ENCODE measurements at places on chromosomes 5 and 9.

- DNase-seq: peak; percentile 2
These were observed 22.9 kb upstream of the CMYA5 start for GRCh38 chr5:79666758-79667157.

DNA sequence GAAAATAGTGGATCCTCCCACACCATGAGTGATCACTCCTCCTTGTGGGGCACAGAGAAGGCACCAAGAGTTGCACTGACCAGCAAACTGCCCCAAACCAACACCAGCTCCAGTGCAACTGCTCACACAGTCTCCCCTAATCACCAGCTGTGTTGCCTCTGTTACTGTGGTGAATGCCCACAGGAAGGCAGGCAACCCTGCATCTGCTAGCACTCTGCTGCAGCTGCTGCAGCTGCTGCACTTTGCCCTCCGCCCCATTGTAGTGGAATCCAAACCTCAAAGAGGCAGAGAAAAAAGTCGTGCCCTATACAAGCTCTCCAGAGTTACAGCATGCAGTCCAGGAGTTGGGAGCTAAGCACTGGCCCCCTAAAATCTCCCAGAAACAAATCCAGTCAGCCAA, 339.6 kb downstream of the TRIM36 start:
- no peak for DNase-seq

DNA sequence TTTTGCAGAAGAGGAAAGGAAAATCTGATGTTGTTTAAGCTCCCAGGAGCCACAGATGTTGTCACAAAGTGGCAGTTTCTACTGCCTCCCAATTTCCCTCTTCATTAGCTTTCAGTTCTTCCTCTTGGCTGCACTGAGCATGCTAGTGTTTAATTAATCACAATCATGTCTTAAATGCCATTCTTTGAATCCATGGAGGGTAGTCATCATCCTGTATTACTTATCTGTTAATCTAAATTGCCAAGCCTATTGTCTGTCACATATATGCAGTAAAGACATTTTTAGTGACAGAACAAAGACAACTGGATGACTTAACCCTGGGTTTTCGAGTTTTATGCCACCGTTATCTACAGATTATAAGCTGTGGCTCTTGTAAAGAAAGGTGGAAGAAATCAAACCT, 14.7 kb downstream of the KLHL9 start:
- DNase-seq: peak; percentile 30

DNA sequence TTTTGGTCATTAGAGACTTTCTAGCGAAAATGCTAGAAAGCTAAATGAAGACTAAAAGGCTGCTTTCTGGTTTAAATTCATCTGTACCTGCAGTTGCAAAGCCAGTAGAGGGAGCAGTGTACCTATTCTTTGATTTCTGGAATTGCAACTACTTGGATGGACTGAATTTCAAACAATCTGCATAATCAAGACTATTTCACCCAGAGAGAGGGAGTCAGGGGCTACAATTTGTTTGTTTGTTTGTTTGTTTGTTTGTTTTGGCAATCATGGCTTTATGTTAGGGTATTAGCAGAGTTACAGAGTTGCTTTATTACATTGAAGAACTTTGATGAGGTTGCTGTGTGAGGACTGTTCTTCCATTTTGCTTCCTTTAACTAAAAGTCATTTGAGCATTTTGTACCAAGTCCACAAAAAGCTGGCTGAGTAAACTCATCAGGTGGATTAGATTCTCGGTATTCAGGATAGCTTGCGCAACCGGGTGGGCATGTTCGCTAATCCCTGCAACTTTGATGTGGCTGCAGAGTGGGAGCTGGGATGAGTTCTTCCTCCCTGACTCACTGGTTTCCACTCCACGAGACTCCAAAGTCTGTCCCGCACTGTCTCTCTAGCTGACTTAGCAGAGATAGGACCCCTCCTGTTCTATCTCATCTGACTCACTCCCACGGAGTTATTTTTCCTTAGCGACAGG, 80.0 kb upstream of the TUT7 start:
- DNase-seq: peak; percentile 61

- DNase-seq: peak; percentile 59
These were observed 5.8 kb downstream of the TMEM268 start for GRCh38 chr9:114616684-114617520.

GRCh38 chr9:134055981-134056461, 11.8 kb downstream of the BRD3 start:
- no peak for DNase-seq

GRCh38 chr5:96851312-96852062, 24.8 kb upstream of the ERAP2 start:
- DNase-seq: peak; percentile 45

- no peak for DNase-seq
These were observed 559.8 kb upstream of the TYRP1 start for GRCh38 chr9:12133416-12133815.

GRCh38 chr5:170597109-170597751, 93.4 kb downstream of the KCNIP1 start:
- peak; percentile 82 for DNase-seq

GRCh38 chr5:169941542-169941941, 38.8 kb downstream of the INSYN2B start:
- DNase-seq: no peak

- no peak for DNase-seq
These were observed 59.6 kb upstream of the NFIL3 start for GRCh38 chr9:91483189-91483691.

- no peak for DNase-seq
These were observed 30.8 kb downstream of the COL15A1 start for GRCh38 chr9:98974554-98974953.

DNA sequence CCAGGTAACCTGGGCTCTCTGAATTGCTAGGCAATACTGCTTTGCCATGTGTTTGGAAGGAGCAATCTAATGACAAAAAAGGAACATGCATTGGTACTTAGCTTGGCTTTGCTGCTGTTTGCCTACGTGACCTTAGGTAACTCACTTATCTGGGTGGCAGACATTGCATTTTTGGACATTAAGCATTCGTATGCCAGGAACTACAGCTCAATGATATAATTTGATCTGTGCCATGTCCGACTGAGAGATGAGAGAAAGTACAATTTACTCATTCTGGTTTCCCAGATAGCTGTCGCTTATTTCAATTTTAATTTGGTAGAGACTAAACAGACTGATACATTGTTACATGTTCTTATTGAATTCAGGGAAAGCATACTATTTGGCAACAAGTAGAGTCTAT, 63.2 kb upstream of the FRRS1L start:
- no peak for DNase-seq

DNA sequence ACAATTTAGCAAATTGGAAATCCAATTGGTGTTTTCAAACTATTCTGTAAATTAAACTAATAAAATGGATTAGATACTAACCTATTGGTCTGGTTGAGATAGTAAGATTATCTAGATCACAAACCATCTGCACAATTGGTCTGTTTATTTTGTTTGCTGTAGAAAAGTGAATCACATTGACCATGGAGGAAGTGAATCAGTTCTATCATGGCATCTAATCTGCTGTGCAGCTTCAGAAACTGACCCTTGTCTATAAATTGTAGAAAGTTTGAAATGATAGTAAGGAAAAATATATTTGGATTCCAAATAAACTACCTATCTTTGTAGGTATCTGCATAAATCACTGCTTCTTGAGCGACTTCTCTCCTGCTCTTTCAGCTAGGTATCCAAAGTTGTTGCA, 1865.4 kb downstream of the MAT2B start:
- DNase-seq: no peak

- no peak for DNase-seq
These were observed 2.5 kb upstream of the ZMYND19 start for GRCh38 chr9:137592767-137593166.

DNA sequence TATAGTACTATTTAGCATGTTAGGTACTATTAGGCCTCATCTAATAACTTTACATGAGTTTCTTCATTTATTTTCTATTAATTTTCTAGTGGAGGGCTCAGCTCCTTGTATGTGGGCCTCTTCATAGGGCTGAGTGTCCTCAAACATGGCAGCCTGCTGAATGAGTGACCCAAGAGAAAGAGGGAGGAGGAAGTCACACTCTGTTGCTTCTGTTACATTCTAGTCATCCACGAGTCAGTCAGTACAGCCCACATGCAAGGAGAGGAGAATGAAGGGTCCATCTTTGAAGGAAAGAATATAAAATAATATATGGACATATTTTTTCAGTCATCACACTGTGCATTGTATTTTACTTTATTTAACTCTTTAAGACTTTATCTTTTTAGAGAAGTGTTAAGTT, 66.6 kb upstream of the NR3C1 start:
- no peak for DNase-seq

GRCh38 chr5:92951746-92952145, 629.3 kb downstream of the NR2F1-AS1 start:
- DNase-seq: no peak

- DNase-seq: no peak
These were observed 64.1 kb upstream of the TYRP1 start for GRCh38 chr9:12629067-12629466.

GRCh38 chr5:74167206-74167929, 473.2 kb downstream of the ENC1 start:
- DNase-seq: no peak

DNA sequence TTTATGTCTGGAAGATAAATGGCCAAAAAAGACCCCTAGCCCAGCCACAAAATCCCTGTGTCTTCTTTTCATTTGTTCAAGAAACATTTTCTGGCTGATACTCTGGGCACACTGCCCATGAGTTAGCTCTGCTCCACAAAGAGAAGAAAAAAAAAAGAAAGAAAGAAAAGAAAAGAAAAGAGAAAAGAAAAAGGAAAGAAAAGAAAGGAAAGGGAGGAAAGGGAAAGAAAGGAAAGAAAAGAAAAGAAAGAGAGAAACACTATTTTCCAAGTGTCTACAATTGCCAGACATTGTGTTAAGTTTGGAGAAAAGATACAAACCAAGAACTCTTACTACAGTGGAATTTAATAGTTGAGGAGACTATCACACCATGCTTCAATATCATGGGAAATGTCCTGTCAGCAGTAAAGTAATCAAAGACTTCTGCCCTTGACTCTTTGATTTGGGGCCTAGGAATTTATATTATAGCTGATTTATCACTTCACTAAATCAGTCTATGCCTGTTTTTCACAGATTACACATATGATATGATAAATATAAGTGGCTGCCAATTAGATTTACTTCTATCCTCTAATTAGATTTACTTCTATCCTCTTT, 3.0 kb downstream of the TRMO start:
- DNase-seq: no peak

DNA sequence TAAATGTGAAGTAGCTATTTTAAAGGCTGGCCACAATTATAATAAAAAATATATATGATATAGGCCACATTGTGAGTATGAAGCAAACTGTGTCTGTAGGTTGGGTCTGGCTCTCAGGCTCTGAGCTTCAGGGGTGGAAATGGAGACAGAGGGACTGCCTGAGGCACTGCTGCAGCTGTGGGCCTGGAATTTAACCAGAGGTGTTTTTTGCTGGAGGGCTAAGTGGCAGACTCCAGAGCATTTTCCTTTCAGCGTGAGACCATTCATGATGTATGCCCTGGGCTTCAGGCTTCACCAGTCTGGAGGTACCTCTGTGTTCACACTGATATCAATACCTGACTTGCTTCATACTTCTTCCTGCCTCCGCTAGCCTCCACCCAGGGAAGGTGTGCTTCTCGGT, 64.9 kb upstream of the IL12B start:
- no peak for DNase-seq

GRCh38 chr5:55894135-55894534, 43.0 kb downstream of the IL31RA start:
- no peak for DNase-seq

DNA sequence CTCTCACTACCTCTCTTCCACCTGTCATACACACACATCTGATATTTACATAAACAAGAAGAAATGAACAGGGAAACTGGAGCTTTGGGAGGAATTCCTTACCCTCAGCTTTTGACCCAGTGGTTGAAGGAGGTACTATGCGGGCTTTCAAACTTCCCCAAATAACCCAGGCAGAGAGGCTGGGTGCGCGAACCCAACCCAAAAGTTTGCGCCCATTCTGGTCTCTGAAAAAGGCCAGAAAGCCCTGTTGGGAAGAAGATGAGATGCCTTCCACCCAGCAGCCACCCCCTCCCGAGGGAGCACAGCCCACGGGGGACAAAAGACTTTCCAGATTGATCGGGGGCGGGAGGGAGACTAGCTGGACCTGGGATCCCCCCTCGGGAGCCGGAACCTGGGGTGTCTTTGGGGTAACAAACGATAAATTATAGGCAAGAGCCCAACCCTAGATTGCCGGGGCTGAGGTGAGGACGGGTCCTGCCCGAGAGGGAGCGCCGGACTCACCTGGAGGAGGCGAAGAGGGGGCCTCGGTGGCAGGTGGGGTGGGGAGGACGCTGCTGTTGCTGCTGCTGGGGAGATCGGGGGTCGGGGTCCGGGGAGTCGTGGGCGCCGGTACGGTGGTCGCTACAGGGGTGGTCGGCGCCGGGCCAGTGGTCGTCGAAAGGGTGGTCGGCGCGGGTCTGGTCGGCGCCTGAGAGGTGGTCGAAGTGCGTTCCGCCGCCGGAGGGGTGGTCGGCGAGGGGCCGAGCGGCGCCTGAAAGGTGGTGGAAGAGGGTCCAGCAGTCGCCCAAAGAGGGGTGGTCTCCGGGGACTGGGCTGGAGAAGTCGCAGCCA, 798 bp downstream of the MEGF9 start:
- DNase-seq: peak; percentile 72

- no peak for DNase-seq
These were observed 8.5 kb downstream of the GIN1 start for GRCh38 chr5:103111468-103111867.

- DNase-seq: no peak
These were observed 80.7 kb downstream of the DRD1 start for GRCh38 chr5:175363300-175363699.

DNA sequence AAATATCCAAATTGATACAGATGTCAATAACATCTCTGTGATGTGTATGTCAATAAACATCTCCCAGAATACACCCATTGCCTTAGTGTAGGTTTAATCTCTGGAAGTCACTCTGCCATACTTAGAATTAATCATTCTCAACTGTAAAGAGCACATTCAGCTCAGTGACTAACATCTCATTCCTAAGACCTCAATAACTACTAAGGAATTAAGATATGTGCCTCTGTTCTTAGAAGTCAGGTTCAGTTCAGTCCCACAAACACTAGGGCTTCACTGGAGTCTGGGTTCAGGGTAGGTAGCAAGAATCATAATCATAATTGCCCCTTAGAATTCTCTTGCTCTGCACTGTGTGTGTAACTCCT, 31.7 kb downstream of the UGCG start:
- DNase-seq: no peak

Data from NCI-H69 (cell line).